ENCODE measurements at places on chromosomes 12 and 14. TPM values are rescaled to one million over a fixed set of nuclear protein-coding genes. Genes with fewer than 3 reads are reported as not detected.

Gene OR4N5
- polyA plus RNA-seq = not detected

GRCh38 chr12:85277900-85278597 is 2.0 kb upstream of the ALX1 start:
- peaks cover 2% of the 10 kb centered on the region for H3K27me3 ChIP-seq
- H3K36me3 ChIP-seq = no peaks in the 10 kb centered on the region
- no peak overlapping the region for H3K27ac ChIP-seq
- H3K4me1 ChIP-seq = no peaks in the 10 kb centered on the region
- DNase-seq = peak; percentile 48

- no peak for DNase-seq
- H3K4me3 ChIP-seq = peak overlapping the region; percentile 96
- no peak overlapping the region for H3K27ac ChIP-seq
- no peaks in the 10 kb centered on the region for H3K27me3 ChIP-seq
Measured at GRCh38 chr12:64608901-64609535, 1.3 kb upstream of the RASSF3 start.

DNA sequence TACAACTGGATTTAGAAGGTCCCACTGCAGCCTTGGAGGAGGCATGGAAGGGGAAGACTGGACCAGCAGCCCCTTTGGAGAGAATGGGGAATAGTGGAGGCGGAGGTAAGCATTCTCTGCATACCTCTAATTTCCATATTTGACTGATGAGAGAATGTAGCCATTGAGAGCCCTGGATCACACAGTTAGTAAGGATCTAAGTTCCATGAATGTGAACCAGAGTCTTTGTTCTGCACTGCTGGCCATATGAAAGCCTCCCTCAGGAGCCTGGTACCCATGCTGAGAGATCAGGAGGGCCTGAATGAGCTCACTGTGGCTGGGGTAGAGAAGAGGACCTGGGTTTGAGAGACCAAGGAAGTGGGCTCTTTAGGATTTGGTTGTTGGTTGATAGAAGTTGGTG is 192.1 kb downstream of the TMEM132C start:
- H3K36me3 ChIP-seq = no peaks in the 10 kb centered on the region
- no peak overlapping the region for H3K27ac ChIP-seq
- no peak for DNase-seq
- no peaks in the 10 kb centered on the region for H3K4me1 ChIP-seq
- H3K27me3 ChIP-seq = no peaks in the 10 kb centered on the region

- no peaks in the 10 kb centered on the region for H3K4me1 ChIP-seq
- H3K27me3 ChIP-seq = no peaks in the 10 kb centered on the region
- H3K36me3 ChIP-seq = no peaks in the 10 kb centered on the region
- no peak for DNase-seq
Measured at GRCh38 chr12:91889059-91889458, 256.6 kb downstream of the BTG1 start.

GRCh38 chr12:31005944-31006361 is 67.7 kb upstream of the DDX11 start:
- DNase-seq = no peak
- no peaks in the 10 kb centered on the region for H3K36me3 ChIP-seq
- no peak overlapping the region for H3K4me3 ChIP-seq
- no peaks in the 10 kb centered on the region for H3K27me3 ChIP-seq
- H3K4me1 ChIP-seq = no peaks in the 10 kb centered on the region
- no peak overlapping the region for H3K27ac ChIP-seq

DNA sequence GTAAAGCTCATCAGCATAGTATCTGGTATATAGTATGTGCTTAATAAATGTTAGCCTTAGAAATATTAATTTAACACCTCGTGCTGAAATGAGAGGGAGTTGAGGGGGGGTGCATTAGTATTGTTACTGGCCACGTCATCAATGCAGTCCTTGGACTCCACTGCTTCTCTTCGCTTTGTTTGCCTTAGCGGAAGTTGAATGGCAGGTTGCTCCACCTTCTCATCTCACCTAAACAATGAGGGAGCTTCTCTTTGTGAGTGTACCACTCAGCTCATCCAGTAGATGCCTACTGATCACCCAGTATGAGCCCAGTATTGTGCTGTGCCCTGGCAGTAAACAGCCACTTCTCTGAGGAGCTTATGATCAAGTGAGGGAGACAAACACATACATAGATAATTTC is 4.5 kb downstream of the TMEM117 start:
- no peaks in the 10 kb centered on the region for H3K36me3 ChIP-seq
- H3K27ac ChIP-seq = no peak overlapping the region
- no peaks in the 10 kb centered on the region for H3K4me1 ChIP-seq
- H3K27me3 ChIP-seq = no peaks in the 10 kb centered on the region
- DNase-seq = no peak
- no peak overlapping the region for H3K4me3 ChIP-seq

DNA sequence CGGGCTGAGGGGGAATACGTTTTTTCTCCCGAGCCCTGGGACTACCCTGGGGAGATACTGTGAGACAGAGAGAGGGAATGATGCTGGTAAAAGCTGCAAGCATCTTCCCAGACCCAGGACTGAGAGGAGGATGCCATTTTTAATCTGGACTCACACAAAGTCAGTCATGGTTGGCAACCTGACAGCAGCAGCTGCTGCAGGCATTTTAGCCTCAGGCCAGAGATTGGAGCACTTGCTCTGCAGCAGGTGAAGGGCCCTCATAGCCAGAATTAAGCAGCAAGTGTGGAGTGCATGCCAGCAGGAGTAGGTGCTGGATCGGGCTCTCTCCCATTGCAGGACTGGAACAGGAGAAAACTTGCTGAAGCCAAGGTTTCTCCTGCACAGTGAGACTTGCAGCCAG is 361.1 kb upstream of the CLEC14A start:
- DNase-seq = no peak
- H3K27me3 ChIP-seq = no peaks in the 10 kb centered on the region
- no peaks in the 10 kb centered on the region for H3K4me1 ChIP-seq
- no peak overlapping the region for H3K27ac ChIP-seq
- no peaks in the 10 kb centered on the region for H3K36me3 ChIP-seq

- H3K27ac ChIP-seq = no peak overlapping the region
- H3K4me1 ChIP-seq = no peaks in the 10 kb centered on the region
- H3K4me3 ChIP-seq = no peak overlapping the region
- no peaks in the 10 kb centered on the region for H3K36me3 ChIP-seq
Measured at GRCh38 chr14:90796329-90796728, 19.9 kb downstream of the TTC7B start.

DNA sequence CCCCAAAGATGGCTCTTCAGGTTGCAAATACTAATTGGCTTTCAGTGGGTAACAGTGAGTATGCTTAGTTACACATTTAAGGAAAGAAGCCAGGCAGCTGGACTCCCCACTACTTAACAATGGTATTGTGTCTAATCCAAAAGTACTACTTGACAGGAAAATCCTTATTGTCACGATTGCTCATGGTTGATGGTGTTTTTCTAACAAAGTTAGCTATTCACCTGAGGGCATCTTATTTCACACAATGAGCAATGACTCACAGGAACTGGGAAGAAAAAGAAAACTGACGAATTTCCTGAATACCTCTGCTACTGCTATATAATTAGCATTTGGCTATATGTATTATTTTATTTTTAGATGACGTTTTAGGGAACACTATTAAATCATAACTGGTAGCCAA is 33.4 kb upstream of the ALG10 start:
- H3K36me3 ChIP-seq = no peaks in the 10 kb centered on the region
- no peak for DNase-seq
- H3K27me3 ChIP-seq = no peaks in the 10 kb centered on the region
- no peak overlapping the region for H3K27ac ChIP-seq

- H3K36me3 ChIP-seq = no peaks in the 10 kb centered on the region
- peak overlapping the region; percentile 29 for H3K27ac ChIP-seq
- DNase-seq = no peak
- no peaks in the 10 kb centered on the region for H3K27me3 ChIP-seq
Measured at GRCh38 chr14:89418976-89419375, 1.9 kb upstream of the FOXN3 start.

Gene C12orf60
- 0.56 TPM for polyA plus RNA-seq

DNA sequence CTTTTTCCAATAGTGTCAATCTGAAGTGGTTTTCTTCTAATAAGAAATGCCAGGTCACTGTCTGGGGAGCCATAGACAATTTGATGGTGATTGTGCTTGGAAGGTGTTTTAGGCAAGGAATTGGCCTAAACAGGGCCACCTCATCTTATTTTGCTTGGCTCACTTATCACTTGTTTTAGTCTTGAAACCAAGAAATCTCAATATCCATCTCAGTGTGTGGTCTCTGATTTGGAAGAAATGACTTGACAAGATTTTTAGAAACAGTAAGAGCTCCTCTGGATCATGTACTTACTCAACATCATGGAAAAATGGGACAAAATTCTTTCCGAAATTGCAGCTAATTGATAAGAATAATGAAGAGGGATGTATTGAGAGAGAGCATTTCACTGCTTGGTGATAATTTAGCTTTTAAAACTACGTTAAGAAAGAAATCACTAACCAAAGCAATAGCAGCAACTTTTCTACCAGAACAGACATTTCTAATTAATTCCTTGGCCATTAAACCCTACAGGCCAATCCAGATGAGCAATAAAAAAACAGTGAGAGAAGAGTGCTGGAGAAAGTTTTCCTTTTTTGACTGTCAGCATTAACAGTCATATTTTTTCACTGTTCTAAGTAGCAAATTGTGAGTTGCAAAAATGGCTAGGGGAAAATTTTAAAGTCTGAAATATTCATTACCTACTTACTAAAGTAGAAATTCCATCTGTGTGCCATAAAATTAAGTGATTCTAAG is 157.3 kb downstream of the AEBP2 start:
- H3K36me3 ChIP-seq = no peaks in the 10 kb centered on the region
- no peaks in the 10 kb centered on the region for H3K4me1 ChIP-seq
- no peaks in the 10 kb centered on the region for H3K27me3 ChIP-seq
- no peak overlapping the region for H3K27ac ChIP-seq

GRCh38 chr12:124238886-124239285 is 56.0 kb upstream of the RFLNA start:
- no peak overlapping the region for H3K4me3 ChIP-seq
- no peaks in the 10 kb centered on the region for H3K27me3 ChIP-seq
- no peaks in the 10 kb centered on the region for H3K36me3 ChIP-seq
- H3K4me1 ChIP-seq = no peaks in the 10 kb centered on the region
